ENCODE measurements at places on chromosomes 3 and 15. TPM values are rescaled to one million over a fixed set of nuclear protein-coding genes. Genes with fewer than 3 reads are reported as not detected.
A peak's percentile ranks its signal among the peaks of the same experiment; 100 is the strongest.

The MUC4 gene
- not detected for total RNA-seq

The PIERCE2 gene
- total RNA-seq = 2.0 TPM

The TICRR gene
- total RNA-seq = 44.9 TPM

DNA sequence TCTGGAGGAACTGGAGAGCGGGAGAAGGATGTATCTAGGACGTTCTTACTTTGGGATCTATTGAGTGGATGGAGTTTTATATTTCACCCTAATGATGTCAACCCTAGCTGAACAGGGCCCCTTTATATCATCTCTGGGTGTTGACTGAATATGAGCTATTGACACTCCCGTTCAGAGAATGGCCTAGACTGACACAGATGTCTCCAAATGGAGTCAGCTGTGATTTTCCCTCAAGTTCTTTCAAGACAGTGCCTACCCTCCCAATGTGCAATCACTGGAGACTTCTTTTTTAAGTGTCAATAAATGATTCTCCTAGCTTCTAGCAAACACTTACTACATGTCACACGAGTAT, 63.8 kb downstream of the FRMD4B start:
- H3K4me1 ChIP-seq = no peaks in the 10 kb centered on the region
- H3K4me3 ChIP-seq = no peak overlapping the region
- no peak for DNase-seq
- H3K27ac ChIP-seq = no peak overlapping the region

DNA sequence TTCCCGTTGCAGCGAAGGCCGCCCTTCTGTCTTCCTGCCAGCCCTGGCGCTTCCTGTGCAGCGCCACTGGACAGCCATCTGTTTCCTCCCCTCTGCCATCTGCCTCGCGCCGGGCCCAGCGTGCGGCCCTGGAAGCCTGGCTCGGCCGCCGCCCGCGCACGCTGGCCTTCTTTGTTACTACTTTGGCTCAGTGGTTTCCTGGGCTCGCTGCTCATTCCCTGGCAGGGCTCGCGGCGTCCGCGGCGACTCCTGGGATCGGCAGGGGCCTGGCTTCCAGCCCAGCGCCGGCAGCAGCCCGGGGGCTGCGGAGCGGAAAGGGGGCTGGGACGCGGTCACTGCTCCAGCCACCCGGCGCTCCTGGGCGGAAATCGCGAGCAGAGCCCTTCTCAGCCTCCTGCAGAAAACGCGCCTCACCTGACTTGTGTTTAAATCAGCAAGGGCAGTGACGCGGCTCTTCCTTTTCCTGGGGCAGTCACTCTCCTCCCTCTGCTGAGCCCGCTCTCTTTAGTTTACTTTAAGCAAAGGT, 10.0 kb downstream of the CMTM7 start:
- no peaks in the 10 kb centered on the region for H3K27me3 ChIP-seq
- peak overlapping the region; percentile 97 for H3K27ac ChIP-seq
- peaks cover 37% of the 10 kb centered on the region for H3K4me1 ChIP-seq
- DNase-seq = peak; percentile 51
- H3K36me3 ChIP-seq = no peaks in the 10 kb centered on the region
- H3K4me3 ChIP-seq = peak overlapping the region; percentile 74

DNA sequence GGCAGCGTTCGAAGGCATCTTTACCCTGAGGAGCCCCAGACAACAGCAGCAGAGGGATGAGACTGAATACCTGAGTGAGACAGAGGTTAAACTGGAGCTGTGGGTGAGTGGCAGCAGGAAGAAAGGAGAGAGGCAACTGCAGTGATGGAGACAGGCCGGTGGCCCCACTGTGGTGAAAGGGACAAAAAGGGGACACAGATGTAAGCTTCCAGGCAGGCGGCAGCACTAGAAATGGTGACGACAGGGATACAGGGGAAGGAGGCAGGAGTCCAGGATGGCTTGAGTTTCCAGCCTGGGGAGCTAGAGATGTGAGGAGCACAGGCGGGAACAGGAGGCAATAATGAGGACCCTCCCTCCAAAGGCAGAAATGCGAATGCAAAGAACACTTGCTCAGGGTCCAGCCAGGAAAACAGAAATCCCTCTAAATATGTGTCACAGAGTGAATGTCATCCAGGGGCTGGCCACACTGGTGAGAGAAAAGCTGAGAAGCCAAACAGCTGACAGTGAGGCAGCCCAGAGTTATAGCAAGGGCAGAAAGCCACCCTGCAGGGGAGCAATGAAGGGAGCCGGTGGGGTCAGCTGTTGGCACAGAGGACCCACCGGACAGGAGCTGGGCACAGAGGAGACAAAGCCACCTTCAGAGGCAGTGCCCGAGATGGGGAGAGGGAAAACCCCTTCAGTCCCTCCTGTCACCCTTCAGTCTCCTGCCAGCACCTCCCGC, 70.1 kb downstream of the TBC1D2B start:
- peaks cover 8% of the 10 kb centered on the region for H3K4me1 ChIP-seq
- peak overlapping the region; percentile 51 for H3K27ac ChIP-seq
- no peak overlapping the region for H3K4me3 ChIP-seq
- no peak for DNase-seq

The THAP10 gene
- 7.5 TPM for total RNA-seq

The CDCP1 gene
- total RNA-seq = not detected

- peaks cover 20% of the 10 kb centered on the region for H3K4me1 ChIP-seq
- no peak overlapping the region for H3K27ac ChIP-seq
- DNase-seq = no peak
- no peaks in the 10 kb centered on the region for H3K36me3 ChIP-seq
These were observed 130.5 kb downstream of the ST8SIA2 start for GRCh38 chr15:92524161-92524560.

- DNase-seq = no peak
- H3K4me1 ChIP-seq = no peaks in the 10 kb centered on the region
- peaks cover 11% of the 10 kb centered on the region for H3K36me3 ChIP-seq
- H3K27me3 ChIP-seq = no peaks in the 10 kb centered on the region
- H3K27ac ChIP-seq = no peak overlapping the region
- no peak overlapping the region for H3K4me3 ChIP-seq
These were observed 84.0 kb downstream of the DUT start for GRCh38 chr15:48415036-48415886.

DNA sequence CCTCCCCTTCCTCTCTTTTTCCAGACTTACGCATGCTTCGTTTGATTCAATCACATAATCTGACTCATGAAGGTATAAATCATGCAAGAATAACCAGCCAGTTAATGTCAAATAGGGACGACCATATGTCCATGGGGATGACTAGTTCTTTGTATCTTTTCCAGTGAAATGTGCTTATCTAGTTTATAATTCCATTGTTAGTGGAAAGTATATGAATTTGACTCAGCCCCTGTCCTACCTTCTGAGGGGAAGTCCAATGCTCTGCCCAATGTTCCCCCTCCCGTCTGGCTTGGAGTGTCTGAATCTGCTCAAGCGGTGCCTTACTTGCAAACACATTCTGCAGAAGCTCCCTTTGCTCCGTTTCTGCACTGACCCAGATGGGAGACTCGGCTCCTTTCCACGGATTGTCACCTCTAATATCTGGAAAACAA, 55.0 kb upstream of the EPHB3 start:
- H3K4me3 ChIP-seq = no peak overlapping the region
- DNase-seq = no peak
- H3K4me1 ChIP-seq = no peaks in the 10 kb centered on the region
- H3K27me3 ChIP-seq = peaks cover 65% of the 10 kb centered on the region

DNA sequence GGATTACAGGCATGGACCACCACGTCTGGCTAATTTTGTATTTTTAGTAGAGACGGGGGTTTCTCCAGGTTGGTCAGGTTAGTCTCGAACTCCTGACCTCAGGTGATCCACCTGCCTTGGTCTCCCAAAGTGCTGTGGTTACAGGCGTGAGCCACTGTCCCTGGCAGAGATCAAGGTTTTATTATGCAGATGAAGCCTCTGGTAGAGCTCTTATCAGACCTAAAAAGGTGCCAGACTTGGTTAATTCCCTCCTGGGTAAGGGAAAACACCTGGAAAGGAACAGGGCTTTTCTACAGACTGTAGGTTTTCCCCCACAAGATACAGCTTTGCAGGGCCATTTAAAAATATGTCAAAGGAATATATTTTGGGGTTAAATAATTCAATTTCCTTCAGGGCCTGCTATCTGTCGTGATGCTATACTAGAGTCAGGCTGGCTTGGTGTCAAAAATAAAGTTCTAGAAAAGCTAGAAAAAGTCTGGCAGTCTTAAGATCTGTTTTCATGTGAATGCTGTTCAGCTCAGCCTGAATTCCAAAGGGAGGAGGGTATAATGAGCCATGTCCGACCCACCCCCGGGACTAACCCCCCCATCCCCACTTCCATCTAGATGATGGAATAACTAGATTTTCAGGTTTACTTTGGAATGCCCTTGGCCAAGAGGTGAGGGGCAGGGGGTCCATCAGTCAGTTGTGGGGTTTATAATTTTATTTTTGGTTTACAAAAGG, 1.9 kb upstream of the BLOC1S6 start:
- H3K27me3 ChIP-seq = no peaks in the 10 kb centered on the region
- peak overlapping the region; percentile 100 for H3K4me3 ChIP-seq
- H3K27ac ChIP-seq = no peak overlapping the region
- peaks cover 30% of the 10 kb centered on the region for H3K4me1 ChIP-seq
- DNase-seq = no peak

- H3K4me3 ChIP-seq = no peak overlapping the region
- no peaks in the 10 kb centered on the region for H3K27me3 ChIP-seq
- H3K27ac ChIP-seq = no peak overlapping the region
- no peaks in the 10 kb centered on the region for H3K4me1 ChIP-seq
- H3K36me3 ChIP-seq = peaks cover 12% of the 10 kb centered on the region
These were observed 21.7 kb downstream of the ATG3 start for GRCh38 chr3:112539825-112540650.

Measured in neural crest cell (in vitro differentiated cells).